ENCODE measurements at places on chromosomes 11 and 22.

- DNase-seq = no peak
These were observed 515.1 kb downstream of the CNTN5 start for GRCh38 chr11:99535819-99536218.

GRCh38 chr11:84924154-84924692, 702.9 kb downstream of the DLG2 start:
- DNase-seq = no peak

DNA sequence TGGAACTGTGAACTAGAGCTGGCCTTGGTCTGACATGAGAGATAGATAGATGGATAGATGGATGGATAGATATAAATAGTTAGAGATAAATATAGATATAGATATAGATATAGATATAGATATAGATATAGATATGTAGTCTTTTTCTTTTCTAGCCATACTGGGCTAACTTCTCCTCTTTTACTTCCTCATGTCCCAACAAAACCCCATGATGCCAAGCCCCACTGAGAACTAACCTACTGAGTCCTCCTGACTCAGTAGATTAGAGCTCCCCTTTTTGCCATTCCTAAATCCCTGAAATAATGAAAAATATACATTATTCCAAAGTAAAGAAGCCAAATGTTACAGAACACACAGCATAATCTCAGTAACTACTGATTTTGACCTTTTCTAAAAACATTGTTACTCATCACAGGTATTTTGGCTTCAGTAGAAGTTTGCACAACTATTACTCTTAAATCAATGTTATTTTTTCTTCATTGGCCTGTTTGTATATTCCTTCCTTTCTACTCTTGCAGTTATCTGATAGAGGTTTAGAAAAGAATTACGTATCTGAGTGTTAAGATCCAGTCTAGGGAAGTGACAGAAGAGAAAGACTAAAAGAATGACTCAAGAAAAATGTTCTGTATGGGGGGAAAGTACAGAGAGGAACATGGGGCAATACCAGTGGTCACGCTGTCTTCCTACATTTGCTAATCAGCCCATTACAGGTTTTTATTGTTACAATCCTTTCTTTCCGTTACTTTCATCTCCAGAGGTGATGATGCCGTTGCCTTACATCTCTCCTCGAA, 6.0 kb upstream of the OR10D3 start:
- DNase-seq = no peak

- no peak for DNase-seq
These were observed 36.3 kb downstream of the BCR start for GRCh38 chr22:23216461-23217170.

DNA sequence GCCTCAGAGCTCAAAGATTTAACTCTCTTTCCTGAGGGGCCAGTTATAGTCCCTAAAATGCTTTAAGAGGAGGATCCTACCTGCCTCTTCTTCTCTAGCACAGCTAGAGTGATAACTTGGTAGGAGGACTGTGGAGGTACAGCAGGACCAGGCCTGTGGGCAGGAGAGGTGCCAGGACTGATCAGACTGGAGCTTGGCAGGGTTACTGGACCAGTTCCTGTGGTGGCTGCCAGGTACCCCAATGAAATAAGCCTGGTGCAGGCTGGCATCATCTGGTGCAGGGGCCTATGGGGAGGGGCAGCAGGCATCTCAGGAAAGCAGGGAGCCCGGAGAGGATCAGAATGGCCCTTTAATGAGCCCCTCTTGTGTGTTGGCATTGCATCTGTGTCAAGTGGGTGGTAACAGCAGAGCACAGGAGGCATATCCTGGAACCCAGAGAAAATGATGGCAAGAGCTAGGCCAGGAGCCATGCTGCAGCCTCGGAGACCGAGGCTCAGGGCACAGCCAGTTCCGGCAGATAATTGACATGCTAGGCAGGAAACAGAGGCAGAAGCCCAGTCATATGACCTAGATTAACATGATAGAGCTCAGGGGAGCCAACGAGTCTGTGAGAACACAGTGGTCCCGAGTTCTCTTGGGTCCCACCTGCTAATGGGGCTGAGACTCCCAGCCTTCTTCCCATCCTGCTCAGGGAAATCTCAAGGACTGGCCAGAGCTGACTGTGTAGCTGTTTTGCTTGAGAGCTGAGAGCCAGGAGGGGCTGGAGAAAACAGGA, 187.5 kb upstream of the ZBED5 start:
- DNase-seq = no peak

- DNase-seq = no peak
These were observed 18.1 kb upstream of the PICK1 start for GRCh38 chr22:38038890-38039812.

GRCh38 chr11:95341221-95341620, 110.2 kb upstream of the SESN3 start:
- DNase-seq = no peak

DNA sequence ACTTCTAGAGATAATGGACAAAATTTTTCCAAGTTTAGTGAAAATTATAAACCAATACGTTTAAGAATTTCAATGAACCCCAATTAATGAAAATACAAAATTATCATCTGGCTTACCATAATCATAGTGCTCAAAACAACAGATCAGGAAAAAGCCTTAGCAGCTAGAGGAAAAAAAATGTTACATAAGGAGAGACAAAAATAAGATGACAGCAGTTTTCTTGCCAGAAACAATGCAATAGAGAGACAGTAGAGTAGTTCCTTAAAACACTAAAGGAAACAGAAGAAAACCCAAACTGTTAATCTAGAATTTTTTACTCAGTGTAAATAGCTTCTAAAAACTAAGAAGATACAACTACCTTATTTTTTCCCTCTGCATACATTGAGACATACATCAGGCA, 341.7 kb upstream of the CHORDC1 start:
- no peak for DNase-seq

DNA sequence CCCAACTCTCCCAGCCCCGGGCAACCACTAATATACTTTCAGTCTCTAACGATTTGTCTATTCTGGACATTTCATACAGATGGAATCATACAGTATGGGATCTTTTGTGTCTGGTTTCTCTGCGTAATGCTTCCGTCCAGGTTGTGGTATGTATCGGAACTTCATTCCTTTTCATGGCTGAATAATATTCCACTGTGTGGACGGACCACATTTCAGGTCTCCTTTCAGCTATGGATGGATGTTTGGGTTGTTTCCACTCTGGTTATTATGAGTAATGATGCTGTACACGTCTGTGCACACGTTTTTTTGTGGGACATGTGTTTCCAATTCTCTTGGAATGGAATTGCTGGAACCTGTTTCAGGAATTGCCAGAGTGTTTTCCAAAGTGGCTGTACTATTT, 17.4 kb upstream of the CPT1A start:
- no peak for DNase-seq

GRCh38 chr11:47672283-47672730, 29.9 kb upstream of the MTCH2 start:
- DNase-seq = no peak

DNA sequence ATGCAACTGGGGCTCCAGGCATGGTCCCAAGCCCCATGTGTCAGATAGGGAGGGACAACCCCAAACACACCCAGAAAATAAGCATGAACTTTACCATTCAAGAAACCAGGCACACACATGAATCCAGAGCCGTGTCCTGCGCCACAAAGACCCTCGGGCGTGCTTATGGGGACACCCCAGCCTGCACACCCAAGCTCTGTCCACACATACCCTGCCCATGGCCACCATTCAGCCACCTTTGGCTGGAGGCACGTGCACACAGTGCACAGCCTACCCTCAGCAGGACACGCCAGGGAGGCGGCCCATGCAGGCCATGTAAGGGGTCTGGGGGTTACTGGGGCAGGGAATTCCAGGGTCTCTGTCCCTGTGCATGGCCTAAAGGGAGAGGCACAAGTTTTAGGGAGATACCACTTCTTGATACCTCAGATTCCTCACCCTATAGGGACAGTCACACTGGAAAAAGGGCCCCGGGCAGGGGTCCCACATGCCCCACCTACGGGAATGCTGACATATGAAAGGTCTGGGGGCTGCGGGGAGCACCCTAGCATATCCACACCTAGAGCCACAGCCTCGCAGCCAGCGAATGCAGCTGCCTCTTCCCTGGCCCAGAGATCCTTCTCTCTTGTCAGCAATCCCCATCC, 20.6 kb downstream of the PACSIN2 start:
- no peak for DNase-seq

DNA sequence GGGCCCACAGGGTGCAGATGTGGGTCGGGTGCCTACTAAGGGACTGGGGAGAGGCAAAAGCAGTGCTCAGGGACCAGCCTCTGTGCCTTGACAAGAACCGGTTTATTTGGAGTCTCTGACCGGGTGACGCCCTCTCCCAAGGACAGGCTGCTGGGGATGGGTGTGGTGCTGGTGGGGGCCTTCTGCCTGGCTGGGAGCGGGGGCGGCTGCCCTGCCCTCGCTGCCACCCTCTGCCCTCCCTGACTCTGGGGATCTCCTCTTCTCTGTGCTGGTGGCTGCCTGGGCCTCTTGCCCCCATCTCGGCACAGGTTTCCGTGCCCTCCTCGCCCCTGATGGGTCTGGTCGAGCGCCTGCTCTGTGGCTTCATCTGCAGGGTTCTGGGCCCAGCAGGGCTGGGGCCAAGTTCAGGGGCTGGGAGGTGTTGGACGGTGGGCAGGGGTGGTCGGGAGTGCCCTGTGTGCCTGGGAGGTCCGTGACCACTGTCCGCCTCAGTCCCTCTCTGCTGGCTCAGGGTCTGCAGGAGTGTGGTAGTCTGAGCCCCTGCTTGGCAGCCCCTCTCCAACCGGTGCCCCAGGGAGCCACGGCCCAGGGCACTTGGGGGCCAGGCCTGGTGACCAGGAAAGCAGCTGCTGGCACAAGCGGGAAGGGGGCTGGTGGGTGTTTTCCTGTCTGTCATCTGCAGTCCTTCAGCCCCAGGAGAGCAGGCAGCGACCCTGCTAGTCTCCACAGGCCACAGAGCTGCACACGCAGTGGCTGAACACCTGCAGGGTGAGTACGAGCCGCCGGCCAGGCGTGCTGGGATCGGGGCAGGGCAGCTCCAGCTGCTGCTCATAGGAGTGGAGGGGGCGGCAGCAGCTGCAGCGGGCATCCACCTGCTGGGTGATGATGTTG, 23.5 kb downstream of the MUC6 start:
- no peak for DNase-seq

DNA sequence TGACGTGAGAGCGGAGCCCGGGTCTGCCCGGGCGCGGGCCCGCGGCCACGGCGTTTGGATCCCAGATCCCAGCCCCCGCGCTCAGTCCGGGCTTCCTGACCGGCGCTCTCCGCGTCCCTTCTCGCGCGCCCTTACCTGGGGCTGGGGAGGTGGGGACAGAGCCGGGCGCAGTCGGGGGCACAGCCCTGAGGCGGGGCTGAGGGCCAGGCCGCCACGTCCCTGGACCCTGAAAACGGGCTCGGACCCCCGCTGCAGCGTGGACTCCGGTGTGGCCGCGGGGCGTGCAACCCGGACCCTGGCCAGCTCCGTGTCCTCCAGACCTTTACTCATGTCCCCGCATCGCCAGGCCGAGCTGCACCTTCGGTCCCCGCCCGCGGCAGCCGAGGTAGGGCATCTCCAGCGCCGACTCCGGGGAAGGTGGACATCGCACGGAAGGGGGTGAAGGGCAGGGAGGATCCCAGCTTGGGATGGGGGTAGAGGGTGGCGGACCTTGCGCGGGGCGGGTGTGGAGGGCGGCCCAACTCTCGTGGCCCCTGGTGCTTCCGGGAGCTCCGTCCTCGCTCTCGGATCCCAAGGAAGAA, 9.9 kb upstream of the AIFM3 start:
- DNase-seq = no peak

DNA sequence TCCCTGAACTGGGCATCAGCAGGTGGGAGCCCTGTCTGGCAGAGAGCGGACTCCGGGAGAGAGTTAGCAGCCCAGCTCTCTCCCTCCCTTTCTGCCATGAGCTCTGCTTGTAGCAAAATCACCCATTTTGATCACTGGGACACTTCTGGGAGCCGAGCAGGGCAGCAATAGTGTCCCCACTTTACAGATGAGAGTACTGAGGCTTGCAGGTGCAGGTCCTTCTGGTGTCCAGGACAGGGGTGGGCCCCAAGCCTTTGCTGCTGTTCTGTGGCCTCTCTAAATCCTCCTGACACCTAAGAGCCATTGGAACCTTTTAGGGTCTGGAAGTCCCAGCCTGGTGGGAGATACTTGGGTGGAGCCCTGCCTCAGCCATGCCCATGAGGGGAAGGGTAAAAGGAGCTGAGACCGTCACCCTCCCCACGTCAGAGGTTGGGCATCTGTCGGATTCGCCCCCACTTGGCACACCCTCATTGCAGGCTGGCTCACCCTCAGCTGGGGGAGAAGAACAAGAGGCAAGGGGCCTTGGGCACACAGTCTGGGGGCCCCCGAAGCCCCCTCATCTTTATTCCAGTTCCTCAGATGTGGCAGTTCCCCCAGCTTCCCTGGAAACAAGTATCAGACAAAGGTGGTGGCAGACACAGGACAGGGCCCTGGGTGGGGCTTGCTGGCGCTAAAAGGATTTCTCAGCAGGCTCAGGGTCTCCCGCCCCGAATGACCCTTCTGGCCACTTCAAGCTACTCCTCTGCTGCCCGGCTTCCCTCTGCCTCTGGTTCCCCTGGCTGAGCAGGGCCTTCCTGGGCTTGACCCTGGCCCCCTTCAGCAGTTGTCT, 4.5 kb downstream of the RIN1 start:
- DNase-seq = no peak

DNA sequence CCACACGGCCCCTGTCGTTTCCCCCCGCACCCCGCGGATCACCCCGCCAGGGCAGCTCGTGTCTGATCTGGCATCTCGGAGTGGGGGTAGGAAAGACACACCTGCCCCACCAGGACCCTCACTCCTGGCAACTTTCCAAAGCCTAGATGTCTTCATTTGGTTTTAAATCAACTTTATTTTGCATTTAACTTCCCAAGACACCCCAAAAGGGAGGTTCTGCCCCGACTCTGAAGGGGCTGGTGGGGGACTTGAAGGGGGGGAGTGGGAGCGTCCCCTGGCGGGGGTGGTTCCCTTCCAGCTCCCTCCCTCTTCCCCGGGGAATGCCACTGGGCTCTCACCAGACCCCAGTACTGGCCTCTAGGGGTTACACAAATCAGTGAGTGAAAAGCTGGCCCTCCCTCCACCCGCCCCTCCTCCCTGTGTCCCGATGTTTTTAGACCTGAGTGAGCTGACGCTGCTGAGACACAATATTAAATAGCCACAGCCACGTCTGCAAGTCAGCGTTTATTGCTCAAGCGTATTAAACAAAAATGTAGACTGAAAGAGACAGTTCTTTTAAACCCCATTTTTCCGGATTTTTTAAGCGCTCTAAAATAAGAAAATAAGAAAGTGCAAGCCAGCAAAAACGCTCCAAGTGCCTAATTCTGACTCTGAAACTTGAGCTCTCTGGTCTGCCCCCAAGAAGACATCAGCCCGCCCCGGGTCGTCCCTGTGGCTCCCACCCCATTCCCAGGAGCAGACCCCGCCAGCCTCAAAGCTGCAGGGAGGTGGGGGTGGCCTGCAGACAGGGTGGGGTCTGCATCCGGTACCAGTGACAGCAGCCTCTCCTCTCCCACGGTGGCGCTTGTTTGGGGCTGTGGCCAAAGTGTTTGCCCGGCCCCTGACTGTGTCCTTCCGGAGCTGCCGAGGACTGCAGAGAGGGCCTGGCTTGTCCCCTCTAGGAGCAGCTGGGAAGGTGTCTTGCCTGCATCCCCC, 1.1 kb upstream of the TTLL8 start:
- DNase-seq = no peak

- no peak for DNase-seq
These were observed 5.0 kb downstream of the ZP1 start for GRCh38 chr11:60872124-60872960.

GRCh38 chr11:71998649-71999310, at the start of gene IL18BP:
TSS of gene IL18BP (plus strand) at chr11:71998909. CDS start at chr11:71999985, 1,076 bp downstream.
- DNase-seq = no peak

GRCh38 chr22:43288807-43289420, 54.3 kb downstream of the SCUBE1 start:
- no peak for DNase-seq

GRCh38 chr22:41237707-41238569, 2.8 kb downstream of the CHADL start:
- peak; percentile 56 for DNase-seq

Data from stimulated activated CD8-positive, alpha-beta memory T cell treated with anti-CD3 and anti-CD28 coated beads, Interleukin-4, amount 100 ng/mL, for 1 hour (primary cell).